Stimulated activated CD8-positive, alpha-beta memory T cell treated with anti-CD3 and anti-CD28 coated beads, Interleukin-15, amount 100 ng/mL, for 24 hours (primary cell): ENCODE measurements at places on chromosomes 2 and 18.

- no peak for DNase-seq
Observed at GRCh38 chr2:19750136-19750535, 151.6 kb downstream of the TTC32 start.

GRCh38 chr2:9656270-9656766 lies 25.5 kb upstream of the YWHAQ start:
- peak; percentile 20 for DNase-seq

DNA sequence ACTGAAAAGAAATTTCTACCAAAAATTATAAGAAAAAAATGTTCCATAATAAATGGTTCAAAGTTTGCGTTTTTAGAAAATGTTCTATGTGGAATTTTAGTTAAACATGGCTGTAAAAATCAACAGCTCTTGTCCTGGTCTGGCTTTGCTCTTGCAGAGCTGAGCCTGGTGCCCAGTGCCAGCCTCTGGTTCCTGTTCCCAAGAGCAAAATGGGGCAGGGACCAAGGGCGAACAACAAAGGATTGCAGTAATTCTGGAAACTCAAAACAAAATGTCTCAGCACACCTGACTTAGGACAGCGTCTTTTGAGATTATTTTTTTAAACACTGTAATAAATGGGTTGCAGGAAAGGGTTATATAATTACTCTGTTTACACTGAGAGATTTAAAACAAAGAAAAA lies 174.7 kb downstream of the ANAPC1 start:
- DNase-seq = no peak

DNA sequence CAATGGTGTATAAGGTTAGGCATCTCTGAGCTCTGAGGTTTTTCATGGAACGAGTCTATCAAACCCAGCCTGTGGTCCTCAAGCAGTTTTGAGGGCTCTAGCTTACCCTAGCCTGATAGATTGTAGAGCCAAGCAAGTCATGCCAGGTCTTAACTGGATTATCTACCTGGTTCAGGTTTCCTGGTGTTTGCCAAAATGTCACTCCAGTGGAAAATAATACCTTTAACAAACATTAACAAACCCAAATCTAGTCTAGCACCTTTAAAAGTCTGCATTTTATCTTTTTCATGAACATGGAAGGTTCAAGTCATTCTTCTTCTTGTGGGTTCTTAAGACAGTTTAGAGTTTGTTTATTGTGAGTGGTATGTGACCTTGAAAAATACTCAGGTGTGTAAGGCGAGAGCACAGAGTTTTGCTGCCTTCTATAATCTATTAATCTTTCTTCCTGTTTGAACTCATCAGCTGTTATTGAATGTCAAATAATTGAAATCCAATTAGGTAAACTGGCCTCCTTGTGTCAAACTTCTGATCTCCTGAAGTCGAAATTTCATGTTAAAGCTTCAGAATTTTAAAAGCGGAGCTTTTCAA lies 13.4 kb upstream of the ADGRF3 start:
- no peak for DNase-seq

DNA sequence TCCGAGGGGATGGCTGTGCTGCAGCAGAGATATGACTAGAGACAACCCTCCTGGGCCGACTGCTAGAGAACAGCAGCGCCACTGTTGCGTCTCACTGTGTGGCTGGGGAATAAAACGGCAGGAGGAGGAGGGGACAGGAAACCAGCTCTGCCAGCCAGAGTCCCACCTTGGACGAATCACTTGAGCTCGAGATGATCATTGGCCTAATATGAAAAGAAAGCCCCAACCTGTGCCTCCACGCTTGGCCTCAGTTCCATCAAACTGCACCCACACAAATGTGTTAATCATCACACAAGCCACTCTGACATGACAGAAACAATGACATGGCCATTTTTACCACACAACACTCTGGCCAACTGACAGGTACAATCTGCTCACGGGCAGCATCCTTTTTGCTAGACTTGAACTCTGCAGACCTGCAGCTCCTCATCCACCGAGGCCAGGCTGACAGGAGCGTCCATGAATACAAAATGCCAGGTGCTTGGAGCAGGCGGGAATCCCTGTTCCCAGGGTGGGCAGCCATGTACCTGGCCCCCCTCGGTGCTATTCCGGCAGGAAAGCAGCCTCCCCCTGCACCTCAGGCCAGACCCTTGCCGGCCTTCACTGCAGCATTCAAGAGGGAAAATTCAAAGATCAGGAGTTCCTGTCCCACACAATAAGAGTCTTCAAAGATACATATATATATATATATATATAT lies 52.3 kb downstream of the PARD6G start:
- DNase-seq = no peak

DNA sequence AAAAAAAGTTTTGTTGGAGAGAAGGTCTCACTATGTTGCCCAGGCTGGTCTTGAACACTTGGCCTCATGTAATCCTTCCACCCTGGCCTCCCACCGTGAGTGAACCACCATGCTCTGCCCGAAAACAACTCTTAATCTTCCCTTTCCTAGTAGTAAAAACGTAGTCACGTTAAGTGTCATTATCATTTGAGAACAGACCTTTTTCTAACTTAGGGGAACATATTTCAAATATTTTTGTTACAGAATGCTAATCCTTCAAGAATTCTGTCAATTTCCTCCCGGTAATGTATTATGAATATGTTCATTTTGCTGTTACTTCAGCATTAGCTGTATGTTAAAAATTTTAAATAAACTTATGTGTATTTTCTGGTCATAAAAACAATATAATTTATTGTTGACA lies 49.7 kb downstream of the MTA3 start:
- no peak for DNase-seq

GRCh38 chr18:27121108-27121507 lies 64.0 kb downstream of the CHST9 start:
- no peak for DNase-seq

- DNase-seq = no peak
Observed at GRCh38 chr18:13290856-13291271, 72.3 kb downstream of the LDLRAD4 start.

DNA sequence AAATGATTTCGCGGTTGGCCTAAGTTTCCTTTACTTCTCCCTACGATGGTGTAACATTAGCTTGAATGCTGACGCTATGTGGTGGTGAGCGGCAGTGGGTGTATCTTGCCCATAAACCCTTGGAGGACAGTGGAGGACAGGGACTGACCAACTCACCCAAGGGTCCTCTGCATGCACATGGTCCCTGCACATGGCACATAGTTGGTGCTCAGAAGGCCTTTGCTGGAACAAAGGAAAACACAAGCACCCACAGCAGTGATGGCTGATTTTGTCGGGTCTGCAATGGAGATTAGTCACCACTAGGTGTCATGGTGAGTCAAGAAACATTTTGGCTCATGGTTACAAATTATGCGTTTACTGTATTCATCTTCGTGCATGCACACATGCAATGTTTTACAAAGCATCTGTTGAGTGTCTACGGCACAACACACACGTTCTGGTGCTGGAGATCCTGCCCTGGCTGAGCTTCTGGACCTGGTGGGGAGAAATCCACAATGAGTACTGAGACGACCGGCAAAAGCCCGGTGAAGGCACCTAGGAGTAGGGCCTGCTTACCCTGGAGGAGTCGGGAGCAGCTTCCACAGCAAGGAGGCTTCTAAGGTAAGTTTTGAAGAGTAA lies 44.0 kb downstream of the PDCL3 start:
- no peak for DNase-seq

- no peak for DNase-seq
Observed at GRCh38 chr2:171747371-171747770, 60.1 kb downstream of the DYNC1I2 start.

DNA sequence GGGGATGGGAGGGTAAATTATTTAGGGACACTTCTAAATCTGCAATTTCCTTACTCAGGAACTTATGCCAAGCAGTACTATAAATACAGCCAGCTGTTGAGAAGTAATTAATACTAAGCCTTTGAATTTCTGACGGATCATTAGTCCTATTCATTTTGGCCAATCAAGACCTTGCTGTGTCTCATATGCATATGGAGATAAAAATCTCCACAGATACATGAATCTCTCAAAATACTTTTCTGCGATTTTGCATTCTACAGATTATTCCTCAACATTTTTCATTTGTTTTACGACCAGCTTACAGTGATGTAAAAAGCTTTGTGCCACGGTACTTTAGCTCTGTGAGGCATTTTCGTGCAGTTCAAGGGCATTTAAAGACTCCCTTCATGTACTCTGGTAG lies 16.7 kb downstream of the LANCL1 start:
- DNase-seq = no peak

DNA sequence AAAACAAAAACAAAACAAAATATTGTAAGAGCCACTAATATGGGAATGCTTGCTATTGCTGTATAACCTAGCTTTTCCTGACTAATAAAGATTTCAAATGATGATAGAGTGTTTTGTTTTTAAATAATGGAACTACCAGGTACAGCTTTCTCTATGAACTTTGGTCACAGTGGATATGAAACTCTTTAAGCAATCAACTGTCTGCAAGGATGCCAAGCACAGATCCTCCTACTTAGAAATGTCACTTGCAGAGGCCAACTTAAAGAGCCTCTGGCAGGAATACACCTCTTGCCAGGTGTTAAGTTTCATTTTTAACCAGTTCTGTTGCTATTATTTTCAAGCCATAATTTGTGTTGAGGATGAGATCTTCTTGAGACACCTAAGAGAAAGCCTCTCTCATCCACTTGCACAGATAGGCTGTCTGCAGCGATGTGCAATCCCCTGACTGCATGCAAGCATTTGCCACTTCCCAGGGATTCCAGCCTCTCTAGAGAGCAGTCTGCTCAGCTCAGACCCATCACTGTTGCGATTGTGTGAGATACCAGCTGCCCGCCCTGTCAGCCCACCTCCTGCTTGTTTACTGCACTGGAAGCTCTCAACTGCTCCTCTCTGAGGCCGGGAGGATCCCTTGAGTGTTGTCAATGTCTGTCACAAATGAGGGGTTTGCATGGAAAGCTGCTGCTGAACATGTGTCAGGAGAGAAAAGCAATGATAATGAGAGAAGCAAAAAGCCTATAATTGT lies 86.1 kb upstream of the SCG2 start:
- DNase-seq = no peak

DNA sequence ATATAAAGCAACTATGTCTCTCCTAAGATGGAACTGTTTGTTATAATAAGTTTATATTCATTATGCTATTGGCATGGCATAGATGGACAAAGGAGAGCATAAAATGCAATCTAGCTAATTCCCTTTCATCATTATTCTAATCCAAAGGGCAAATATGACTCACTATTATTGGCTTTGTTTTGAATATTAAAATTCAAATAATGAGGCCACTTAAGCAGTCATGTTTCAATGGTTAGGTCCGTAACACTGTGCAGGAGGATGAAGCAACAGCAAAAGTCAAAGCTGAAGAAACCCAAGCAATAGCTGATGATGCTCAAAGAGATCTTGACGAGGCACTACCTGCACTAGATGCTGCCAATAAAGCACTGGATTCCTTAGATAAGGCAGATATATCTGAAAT lies 177.1 kb downstream of the TRABD2A start:
- DNase-seq = no peak
